CD4-positive, alpha-beta T cell treated with Interleukin-12 subunit alpha and Interleukin-12 subunit beta, for 1 hour (primary cell): ENCODE measurements at places on chromosomes 11 and 22.

GRCh38 chr22:22359465-22359864 is 114.9 kb downstream of the VPREB1 start:
- DNase-seq, result no peak

DNA sequence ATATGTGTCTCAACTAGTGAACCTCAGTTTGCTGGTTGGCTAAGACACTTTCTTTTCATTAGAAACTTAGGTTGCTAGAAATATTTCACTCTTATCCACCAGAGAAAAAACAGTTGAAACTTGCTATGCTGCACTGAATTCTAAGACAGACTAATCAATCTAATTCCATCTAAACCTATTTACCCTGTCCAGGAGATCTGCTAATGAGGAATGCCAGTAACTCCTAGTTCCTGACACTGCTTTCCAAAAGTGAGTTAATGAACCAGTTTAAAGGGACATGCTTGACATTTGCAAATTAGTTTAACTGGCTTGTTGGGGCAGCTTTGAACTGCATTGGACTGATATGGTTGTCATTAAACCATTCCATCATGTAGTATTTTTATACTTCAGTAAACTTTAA is 258.5 kb downstream of the CNTN5 start:
- no peak for DNase-seq

DNA sequence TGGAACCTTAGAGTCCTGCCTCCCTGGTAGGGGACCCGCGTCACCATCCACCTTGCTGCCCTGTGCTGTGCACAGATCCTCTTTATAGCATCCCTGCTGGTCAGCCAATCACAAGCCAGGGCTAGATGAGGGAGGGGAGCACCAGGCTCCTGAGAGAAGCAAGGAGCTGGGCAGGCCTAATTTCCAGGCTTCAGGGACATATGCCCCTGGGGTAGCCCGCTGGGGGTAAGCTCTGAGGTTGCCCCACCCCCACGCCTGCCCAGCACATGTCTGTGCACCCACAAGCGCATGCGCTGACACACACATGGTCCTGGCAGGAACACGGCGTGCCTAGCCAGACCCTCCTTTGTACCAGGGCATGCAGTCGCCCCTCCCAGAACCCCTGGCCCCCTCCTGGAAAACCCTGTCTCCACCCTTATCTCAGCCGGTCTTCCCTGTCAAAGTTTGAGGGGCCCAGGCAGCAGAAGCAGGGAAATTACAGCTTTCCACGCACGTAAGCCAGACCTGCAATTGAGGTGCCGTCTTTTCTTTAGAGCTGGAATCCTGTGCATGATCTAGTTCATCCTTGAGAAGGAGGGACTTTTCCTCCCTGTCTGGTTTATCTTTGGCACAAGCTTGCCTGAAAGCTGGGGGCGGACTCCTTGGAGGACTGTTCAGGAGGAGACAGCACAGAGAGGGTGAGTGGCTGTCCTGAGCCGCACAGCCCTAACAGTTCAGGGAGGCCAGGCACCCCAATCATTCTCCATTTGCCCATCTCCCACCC is 2.1 kb downstream of the SSTR3 start:
- no peak for DNase-seq

DNA sequence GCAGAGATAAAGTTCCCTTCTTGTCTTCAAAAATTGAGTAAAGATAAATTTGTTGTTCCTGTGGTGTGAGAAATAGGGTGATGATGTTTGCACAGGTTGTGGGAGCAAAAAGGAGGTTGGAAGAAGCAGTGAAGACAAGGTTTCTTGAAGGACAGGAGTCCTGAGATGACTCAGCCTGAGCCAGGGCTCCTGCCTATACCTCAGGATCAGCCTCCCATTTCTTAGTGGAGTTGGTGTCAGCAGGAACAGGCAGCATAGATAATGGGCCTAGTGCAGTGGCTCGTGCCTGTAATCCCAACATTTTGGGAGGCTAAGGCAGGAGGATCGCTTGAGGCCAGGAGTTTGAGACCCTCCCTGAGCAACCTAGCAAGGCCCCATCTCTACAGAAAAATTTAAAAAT is 28.7 kb downstream of the EIF4G2 start:
- no peak for DNase-seq

DNA sequence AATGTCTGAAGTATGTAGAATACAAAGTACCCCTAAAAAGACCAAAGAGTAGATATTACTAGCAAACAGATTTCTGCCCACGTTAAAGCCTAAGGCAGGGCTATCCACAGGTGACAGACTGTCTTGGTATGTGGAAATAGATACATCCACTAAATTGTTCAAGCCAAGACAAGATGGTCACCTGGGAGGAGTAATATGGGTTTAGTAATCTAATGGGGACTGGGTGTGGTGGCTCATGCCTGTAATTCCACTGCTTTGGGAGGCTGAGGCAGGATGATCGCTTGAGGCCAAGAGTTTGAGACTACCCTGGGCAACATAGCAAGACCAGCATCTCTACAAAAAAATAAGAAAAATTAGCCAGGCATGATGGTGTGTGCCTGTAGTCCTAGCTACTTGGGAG is 7.5 kb downstream of the SGSM3 start:
- DNase-seq, result no peak

DNA sequence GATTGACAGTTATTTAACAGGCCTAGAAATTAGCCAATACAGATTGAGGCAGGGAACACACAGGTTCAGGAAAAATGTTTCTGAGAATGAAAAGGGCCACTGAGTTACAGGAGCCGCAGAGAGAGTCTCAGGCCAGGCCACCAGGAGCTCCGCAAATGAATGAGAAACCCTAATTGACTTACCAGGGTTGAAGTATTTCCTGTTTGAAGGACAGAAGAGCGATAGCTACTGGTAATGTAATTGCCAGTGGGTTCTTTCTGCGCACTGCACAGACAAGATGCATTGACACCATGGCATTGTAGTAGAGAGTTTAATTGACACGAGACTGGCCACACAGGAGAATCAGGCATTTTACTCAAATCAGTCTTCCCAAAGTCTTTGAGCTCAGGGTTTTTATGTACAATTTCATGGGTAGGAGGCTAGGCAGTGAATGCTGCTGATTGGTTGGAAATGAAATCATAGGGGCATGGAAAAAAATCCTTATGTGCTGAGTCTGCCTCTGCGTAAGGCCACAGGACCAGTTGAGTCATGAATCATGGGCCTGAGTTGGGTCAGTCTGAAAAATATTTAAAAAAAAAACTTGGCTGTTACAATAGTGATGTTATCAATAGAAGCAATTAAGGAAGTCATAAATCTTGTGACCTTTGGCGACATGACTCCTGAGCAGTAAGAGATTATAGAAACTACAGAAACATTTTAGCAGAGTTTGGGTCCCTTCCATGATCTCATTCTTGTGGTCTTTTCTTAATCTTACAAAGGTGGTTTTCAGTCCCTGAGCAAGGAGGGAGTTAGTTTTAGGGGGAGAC is 203.8 kb downstream of the CASP12 start:
- no peak for DNase-seq

GRCh38 chr11:128776424-128777284 is 82.8 kb downstream of the FLI1 start:
- DNase-seq, result peak; percentile 68

GRCh38 chr11:125585487-125585886 is 7.2 kb upstream of the STT3A start:
- no peak for DNase-seq

DNA sequence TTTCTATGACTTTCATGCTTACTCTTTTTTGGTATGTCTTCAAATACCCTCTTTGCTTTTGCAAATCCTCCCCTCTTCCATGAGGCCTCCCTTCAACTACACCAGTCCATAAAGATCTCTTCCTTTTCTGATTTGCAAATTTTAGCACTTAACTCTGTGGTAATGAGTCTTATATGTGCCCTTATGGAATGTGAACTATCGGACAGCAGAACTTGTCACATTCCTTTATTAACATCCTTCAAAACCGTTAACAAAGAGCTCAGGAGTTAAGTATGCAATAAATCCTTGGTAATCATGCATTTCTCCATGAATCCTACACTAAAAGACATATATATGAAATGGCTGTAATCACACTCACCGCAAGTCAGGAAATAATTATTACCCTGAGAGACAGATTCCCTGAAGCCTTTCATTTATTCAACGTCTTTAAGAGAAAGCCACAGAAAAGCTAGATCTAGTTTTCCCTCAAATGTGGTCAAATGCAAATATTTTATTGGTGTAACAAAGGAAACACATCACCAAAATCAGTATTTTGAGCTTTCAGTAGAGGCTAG is 7.4 kb downstream of the CLNS1A start:
- no peak for DNase-seq

GRCh38 chr11:61146416-61146815 is 14.8 kb downstream of the VPS37C start:
- DNase-seq, result no peak

DNA sequence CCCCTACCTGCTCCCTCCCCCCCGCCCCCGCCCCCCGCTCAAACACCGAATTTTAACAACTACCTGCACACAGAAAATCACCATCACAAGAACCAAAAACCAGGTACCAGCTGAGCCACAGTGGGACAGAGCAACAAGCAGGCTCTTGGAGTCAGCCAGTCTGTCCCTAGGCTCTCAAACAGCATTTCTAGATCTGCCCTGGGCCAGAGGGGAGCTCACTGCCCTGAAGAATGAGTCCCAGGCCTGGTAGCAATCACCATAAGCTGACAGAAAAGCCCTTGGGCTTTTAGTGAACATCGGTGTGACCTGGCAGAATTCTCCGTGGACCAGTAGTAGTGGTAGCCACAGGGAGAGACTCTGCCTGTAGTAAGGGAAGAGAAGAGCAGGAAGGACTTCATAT is 58.3 kb downstream of the C11orf87 start:
- DNase-seq, result no peak

GRCh38 chr11:83956119-83956697 is 670.0 kb upstream of the CCDC90B start:
- no peak for DNase-seq

DNA sequence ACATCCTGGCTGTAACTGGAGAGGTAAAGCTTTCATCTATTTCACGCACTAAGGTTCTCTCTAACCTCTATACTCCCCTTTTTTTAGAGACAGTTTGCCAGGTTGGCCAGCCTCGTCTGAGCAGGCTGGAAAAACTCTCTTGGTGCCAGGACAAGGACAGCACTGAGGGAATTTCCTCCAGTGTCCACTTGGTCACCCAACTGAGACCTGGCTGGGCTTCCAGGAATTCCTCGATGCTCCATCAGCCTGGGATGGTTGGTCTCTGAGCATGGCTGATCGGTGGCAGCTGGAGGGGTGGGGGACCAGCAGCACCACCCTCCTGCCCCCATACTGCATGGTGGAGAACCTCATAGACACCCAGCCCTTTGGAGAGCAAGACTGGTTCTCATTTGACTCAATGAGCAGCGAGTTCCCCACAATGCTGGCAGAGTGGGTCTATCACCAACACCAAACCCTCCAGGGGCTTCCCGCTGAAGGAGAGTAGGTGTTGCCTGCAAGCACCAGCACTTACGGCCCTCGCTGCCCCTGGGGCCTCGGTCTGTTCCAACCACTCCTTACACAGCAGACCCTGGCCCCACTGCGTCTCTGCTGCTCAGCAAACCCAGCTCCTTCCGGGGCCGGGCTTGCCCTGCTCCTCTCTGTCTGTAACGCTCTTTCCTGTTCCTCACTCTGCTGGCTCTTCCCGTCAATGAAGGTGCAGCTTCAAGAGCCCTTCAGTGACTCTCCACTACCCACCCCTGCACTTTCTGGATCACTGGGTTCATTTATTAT is 122.2 kb downstream of the ST3GAL4 start:
- peak; percentile 10 for DNase-seq

GRCh38 chr11:126405906-126406305 is 50.4 kb downstream of the ST3GAL4 start:
- DNase-seq, result no peak

DNA sequence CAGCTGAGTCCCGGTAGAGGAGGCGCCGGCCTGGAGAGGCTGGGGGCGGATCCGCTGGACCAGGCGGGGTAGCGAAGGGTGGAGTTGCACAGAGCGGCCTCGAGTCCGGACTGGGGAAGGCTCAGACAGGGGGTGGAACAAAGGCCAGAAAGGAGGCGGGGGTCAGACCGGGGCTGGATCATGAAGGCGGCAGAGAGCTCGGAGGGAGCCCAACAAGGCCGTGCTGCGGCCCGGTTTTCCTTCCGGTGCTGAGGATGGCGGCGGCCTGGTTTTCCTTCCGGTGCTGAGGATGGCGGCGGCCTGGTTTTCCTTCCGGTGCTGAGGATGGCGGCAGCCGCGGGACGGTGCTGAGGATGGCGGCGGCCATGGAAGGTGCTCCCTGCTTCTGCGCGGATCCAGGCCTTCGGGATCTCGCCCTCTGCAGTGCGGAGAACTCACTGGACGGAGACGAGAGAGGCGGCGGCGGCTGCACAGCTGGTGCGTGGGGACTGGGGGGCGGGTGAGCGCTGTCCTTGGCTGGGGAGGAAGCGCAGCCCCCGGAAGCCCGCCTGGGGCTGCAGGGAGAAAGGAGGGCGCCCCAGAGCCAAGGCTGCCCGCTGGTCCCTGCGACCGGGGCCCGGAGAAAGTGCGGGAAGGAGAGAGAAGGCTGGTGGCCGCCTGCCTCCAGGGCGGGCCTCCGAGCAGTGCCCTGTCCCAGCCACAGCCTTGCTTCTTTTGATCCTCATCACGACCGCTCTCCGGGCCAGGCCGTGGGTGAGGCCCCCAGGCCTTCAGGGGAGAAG is 350.4 kb upstream of the B3GAT1 start:
- DNase-seq, result no peak

DNA sequence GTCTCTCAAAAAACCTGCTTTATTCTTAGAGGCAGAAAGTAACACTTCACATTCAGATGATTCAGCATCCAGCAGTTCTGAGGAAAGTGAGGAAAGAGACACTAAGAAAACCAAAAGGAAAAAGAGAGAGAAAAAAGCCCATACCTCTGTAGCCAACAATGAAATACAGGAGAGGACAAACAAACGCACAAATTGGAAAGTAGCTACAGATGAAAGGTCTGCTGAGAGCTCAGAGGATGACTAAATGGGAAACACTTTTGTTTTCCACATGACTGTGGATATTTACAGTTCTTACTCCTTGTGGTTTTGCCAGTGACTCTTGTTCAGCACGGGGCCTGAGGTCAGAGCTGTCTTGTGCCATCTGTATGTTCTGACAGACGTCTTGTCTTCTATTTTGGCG is 3.8 kb downstream of the TIMM8B start:
- no peak for DNase-seq

GRCh38 chr22:44364751-44365130 is 52.0 kb upstream of the SHISAL1 start:
- DNase-seq, result no peak
